ENCODE measurements at places on chromosomes 5 and 9.

DNA sequence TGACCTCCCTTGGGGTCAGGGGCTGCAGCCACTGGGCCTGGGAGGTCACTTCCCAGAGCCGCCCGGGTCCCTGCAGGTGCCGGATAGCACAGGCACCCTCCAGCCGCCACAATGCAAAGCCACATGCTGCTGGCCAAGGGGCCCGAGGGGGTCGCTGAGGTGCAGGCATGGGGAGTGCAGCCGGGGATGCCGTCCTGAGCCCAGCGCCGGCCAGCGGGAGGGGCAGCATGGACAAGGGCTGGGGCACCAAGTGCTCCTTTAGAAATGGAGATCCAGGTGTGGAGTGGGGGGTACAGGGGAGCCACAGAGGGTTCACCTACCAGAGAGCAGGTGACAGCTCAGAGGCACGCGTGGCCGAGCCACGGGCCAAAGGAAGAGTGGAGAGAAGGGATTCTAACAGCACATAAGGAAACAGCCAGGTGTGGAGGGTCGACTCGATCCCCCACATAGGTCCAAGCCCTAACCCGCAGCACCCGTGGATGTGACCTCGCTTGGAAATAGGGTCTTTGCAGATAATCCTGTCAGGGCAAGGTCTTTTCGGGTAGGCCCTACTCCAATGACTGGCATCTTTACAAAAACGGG lies 24.7 kb downstream of the ZDHHC11B start:
- DNase-seq, result no peak

GRCh38 chr9:16871336-16872151 lies 1.1 kb upstream of the BNC2 start:
- DNase-seq, result no peak

GRCh38 chr9:127758843-127759242 lies 19.6 kb downstream of the SH2D3C start:
- DNase-seq, result no peak

- no peak for DNase-seq
Observed at GRCh38 chr5:7667216-7667767, 183.6 kb downstream of the CFAP90 start.

GRCh38 chr9:30582240-30582639 lies 1802.2 kb upstream of the ACO1 start:
- no peak for DNase-seq

DNA sequence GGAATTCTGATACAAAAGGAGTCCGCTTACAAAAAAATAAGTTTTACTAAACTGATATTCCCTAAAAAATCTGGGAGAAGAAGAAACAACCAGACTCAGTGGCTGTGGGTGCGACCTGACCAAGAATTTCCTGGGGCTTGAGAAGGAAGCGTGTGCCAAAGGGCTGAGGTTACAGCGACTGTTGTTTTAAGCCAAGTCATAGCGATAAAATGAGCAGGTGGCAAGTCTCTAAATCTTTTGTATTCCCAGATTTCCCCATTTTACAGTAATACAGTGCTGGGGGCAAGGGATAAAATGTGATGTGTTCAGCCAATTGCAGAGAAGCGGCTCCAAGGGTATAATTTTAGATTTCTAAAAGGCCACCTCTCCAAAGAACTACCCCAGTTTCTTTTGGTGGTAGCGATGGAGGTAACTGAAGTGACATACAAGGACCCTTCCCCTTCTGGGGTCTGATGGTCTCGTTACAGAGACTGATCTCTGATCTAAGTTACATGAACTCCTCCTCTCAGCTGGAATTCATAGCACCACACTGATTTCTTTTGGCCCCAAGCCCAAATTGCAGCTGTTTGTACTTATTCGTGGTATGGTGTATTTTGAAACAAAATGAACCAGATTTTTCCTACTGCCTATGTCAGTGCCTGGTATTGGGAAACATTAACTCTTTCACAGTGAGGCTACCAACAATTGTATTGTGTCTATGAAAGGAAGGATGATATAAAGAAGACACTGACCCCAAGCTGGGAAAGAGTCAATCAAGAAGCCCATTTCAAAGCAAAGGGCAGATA lies 41.6 kb downstream of the LPAR1 start:
- no peak for DNase-seq

DNA sequence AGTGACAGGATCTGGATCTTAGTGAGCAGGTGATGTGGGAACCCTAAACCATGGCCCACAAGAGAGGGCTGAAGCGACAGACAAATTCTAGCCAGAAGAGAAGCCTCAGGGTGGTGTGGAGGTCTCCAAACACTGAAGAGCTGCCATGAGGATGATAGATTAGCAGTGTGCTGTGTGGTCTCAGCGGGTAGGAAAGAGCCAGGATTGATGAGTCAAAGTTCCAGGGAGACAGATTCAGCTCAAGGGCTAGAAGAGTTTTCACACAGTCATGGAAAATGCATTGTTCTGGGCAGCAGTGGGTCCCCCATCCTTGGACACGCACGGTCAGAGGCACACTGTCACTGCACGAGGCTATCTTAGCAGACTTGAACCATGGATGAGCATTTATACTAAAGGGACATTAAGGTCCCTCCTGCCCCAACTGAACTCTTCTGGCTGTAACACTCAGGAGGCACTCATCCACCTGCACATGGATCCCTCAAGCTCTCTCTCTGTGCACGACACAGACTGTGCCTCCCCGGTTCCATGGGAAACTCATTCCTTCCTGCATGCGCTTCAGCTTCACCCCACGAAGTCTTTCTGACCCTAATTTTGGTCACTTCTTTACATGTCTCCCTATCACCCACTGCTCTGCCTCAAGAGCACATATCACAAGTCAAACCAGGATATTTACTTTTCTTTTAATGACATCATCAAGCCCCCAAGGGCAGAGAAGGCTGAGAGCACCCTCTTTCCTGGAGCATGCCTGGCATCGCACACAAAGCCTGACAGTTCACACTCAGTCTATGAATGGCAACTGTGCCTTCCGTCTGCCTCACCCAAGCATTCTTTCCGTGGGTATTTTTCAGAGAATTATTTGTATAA lies 84.8 kb downstream of the TLE1 start:
- no peak for DNase-seq
